GM23248 (cell line): ENCODE measurements at places on chromosomes 13 and 19. TPM values are rescaled to one million over a fixed set of nuclear protein-coding genes. Genes with fewer than 3 reads are reported as not detected.

- DNase-seq = no peak
Measured at GRCh38 chr13:40232311-40233040, 434.0 kb downstream of the FOXO1 start.

GRCh38 chr13:32016631-32017030 is 14.9 kb upstream of the FRY start:
- DNase-seq = peak; percentile 58

KCNN1 gene
- not detected in 2 replicates for polyA plus RNA-seq

DNA sequence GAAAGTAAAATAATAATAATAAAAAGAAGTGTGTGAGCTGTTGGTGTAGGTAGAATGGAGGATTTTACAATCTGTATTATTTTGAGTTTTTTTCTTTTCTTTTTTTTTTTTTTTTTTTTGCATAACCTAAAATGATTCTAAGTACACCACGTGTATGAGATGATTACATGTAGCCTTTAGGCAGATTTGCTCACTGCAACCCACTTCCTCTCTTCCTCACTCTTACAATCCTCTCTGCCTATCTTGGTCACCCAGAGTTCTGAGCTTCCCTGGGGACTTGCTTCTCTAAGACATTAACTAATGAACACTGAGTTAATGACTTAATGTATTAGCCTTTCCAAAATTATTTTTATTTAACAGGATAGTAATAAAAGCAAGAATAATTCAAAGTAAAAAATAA is 1169.6 kb downstream of the EFNB2 start:
- no peak for DNase-seq

DNA sequence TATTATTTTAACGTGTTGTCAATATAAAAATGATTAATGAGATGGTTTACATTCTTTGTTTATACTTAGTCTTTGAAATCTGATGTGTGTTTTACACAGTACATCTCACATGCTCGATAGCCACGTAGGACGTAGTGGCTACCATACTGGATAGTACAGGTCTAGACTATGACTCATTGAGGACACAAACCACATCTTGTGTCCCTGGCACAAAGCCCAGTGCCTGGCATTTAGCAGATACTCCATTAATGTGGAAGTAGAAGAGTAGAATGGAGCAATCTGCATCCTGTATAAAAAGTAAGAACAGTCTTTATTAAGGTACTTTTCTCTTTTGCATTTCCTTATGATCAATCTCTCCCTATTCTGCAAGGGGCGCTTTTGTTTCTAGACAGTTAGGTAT is 49.0 kb upstream of the FRY start:
- peak; percentile 95 for DNase-seq

- peak; percentile 13 for DNase-seq
Measured at GRCh38 chr13:79352107-79352506, 53.9 kb downstream of the RBM26 start.

CASP14 gene
- not detected in 2 replicates for polyA plus RNA-seq

GRCh38 chr13:29005035-29005762 is 185.1 kb downstream of the MTUS2 start:
- no peak for DNase-seq

LYL1 gene
- 0.18 TPM in 1 of 2 replicates, not detected in the other for polyA plus RNA-seq

DNA sequence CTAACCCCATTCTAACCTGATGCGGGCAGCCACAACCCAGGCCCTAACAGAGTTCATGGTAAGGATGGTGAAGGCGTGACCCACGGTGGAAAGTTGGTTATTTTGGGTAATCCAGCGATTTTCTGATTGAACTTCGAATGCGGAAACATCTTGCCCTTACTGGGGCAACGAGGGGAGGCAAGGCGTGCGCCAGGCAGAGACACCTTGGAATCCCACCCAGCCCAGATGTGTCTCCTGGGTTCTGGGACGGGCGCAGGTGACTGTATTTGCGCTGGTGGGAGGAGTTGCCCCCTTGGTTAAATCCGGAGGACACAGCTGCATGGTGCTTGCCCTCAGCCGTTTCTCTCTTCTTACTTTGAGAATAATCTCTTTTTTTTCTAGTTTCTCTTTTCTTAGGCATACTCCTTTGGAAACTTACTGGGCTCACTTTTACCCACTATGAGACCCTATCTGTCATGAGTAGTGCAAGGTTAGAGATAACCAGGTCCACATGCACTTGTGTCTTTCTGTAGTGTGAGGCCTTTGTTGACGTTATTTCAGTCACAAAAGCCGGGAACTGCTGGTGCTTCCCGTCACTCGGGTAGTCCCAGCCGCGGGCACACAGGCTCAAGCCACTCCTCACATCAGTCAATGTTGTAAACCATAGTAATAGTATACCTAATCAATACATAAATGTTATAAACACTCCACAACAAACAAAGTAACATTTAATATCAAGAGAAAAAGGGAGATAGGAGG is 81.5 kb downstream of the ATP11A start:
- no peak for DNase-seq

DNA sequence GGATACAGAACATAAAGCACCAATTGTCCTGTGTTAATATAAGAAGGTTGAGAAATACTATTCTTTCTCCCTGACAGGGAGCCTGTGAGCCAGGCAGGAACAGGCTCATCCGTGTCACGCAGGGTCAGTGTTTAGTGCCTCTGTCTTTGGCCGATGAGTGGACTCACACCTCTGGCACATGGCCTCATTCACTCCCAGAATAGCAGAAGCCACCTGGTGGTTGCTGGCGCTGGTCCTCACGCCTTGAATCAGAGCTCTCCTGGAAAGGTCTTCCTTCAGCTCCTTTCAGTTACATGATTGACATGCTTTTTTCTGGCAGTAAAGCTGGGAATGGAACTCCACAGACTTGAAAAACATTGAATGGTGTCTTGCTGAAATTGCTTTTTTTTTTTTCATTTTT is 28.1 kb upstream of the SIAH3 start:
- no peak for DNase-seq

AZU1 gene
- not detected in 2 replicates for polyA plus RNA-seq

DNA sequence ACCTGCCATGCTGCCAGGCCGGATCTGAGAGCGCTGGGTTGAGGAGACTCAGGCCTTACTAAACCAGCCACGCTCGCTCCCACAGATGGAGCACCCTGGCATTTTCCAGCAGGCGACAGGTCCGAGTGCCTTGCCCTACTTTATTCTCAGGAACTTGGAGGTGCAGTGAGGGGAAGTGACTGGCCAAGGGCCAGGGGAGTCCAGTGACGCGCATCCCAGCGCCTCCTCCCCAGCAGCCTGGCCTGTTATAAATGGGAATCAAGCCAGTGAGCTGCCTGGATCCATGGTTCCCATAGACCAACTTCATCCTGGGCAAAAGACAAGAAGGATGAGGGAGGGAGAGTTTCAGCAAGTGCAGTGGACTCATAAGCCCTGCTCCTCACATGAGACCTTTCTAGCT is 35.5 kb downstream of the TMED1 start:
- no peak for DNase-seq

DNA sequence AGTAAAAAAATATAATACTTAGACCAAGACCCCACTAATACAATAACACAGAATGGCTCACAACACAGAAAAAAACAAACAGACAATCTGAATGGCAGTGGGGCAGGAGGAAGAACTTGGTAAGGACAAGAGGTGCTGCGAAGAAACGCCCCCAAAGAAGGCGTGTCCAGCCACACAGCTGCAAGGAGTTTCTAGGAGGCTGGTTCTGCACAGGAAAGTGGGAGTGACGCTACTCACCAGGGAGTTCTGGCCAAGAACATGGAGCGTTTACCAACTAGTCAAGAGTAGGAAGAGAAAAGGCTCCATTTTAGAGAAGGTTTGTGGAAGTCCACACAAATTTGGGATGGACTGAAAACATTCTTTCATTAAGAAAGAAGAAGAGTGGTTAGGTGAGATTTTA is 95.3 kb upstream of the SLC15A1 start:
- no peak for DNase-seq

GRCh38 chr19:10277795-10278589 is 7.1 kb downstream of the ICAM1 start:
- no peak for DNase-seq

BIVM gene
- 22.9 and 25.8 TPM in 2 replicates for polyA plus RNA-seq

RAB3A gene
- 1.9 and 2.0 TPM in 2 replicates for polyA plus RNA-seq

SLITRK6 gene
- polyA plus RNA-seq = not detected in 2 replicates

- no peak for DNase-seq
Measured at GRCh38 chr19:8168537-8168936, 19.1 kb upstream of the FBN3 start.

DNA sequence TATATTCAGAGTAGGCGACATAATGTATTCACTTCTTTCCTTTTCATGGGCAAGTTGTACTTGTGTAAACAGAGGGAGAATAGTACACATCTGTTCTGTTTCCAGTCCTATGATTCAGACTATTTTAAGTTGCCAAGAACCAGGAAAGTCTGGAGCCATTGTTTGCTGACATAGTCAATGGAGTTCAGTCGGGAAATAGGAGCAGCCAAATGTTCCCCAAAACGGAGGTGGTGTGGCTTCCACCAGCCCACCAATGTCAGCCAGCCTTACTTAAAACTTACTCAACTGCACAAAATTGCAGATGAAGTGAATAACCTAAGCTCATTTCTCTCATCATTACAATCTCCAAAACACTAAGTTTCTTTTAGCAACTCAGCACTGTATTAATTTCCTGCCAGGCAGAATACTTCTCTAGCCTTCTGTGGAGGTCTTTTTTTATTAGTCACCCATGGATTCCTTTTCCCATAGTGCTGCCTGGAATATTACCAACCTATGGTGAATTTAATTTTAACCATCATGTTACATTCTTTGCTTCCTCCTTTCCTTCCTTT is 22.3 kb upstream of the CSNK1A1L start:
- peak; percentile 85 for DNase-seq

CUL4A gene
- 65.9 and 67.3 TPM in 2 replicates for polyA plus RNA-seq
